Activated CD8-positive, alpha-beta memory T cell treated with anti-CD3 and anti-CD28 coated beads for 24 hours (primary cell): ENCODE measurements at places on chromosomes 4 and X.

- DNase-seq, result no peak
These were observed 7.8 kb downstream of the DOCK11 start for GRCh38 chrX:118503260-118504041.

GRCh38 chr4:90081432-90082144 is 45.6 kb upstream of the CCSER1 start:
- no peak for DNase-seq

- DNase-seq, result no peak
These were observed 46.6 kb downstream of the CXorf58 start for GRCh38 chrX:23954396-23954795.

- DNase-seq, result no peak
These were observed 171.6 kb downstream of the GLRA2 start for GRCh38 chrX:14700982-14701381.

- no peak for DNase-seq
These were observed 114.5 kb downstream of the ZAR1 start for GRCh38 chr4:48604527-48604926.

GRCh38 chr4:102535398-102536082 is 34.4 kb downstream of the NFKB1 start:
- no peak for DNase-seq

DNA sequence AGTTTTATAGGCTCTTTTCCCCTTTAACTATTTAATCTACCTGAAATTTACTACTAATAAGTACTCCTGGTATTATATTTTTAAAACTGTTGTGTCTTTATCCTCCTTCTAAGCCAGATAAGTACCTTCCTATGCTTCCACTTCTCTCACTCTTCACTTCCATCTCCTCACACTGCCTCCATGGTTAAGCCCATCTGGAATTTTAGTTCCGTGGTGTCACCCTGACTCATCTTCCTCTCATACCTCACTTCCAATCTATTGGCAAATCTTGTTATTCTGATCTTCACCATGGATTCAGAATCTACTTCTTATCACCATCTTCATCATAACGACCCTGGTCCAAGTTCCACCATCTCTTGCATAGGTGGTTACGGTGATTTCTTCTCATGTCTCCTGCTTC is 32.7 kb upstream of the DAPP1 start:
- no peak for DNase-seq

GRCh38 chr4:3701271-3701734 is 64.9 kb upstream of the ADRA2C start:
- no peak for DNase-seq

DNA sequence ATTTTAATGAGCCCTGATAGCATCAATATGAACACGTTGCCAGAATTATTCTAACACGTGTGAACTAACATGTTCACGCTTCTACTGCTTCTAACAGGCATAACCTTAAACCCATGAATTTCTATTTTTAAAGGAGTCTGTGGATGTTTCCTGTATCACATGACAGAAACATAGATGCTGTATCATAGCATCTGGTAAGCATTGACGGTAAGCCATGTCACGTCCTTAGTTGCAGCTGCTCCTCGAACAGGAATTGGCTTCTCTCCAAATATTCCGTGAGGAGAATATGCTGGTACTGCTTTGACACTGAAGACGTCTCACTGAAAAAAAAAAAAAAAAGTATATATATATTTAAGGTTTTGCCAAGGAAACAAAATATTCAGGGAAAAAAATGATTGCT is 105.1 kb upstream of the MXRA5 start:
- DNase-seq, result no peak

DNA sequence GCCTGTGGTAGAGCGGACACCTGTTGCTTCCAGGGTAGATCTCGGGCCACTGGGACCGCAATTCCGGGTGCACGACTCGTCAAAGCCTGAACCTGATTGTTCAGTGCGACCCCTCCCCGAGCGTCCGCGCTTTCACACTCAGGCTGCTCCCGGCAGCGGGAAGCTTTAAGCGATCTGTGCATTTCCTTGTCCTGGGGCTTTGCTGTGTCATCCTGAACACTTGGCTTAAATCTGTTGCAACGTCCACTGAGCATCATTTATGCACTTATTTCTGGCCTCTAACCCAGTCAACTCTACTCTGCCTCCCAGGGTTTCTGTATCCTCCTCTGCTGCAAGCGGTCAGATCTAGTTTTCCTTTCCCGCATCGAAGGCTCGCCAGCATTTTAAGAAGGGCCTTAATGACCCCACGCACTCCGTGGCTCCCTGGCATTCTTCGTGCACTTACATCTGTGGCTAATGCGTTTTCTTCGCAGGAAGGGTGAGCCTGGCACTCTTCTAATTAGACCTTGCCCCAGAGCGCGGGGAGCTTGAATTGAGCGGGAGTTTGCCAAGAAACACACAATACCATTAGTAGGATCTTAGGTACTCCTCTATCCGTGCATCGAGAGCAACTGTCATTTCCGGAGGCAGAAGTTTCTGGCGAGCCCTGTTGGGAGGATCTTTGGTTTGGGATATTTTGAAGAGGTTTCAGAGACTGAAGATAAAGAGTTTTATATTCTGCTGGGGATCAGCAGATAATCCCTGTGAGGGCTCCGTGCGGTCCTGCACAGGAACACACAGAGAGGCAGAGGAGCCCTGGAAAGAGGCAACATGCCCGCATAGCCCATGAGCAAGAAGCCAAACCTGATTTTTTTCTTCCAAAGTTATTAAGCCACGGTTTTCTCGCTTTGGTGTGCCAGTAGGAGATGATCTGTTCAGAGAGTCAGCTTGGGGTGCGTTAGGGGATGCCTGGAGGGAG is 654 bp upstream of the DDIT4L start:
- no peak for DNase-seq

GRCh38 chr4:158912806-158913205 is 144.0 kb downstream of the FNIP2 start:
- no peak for DNase-seq

DNA sequence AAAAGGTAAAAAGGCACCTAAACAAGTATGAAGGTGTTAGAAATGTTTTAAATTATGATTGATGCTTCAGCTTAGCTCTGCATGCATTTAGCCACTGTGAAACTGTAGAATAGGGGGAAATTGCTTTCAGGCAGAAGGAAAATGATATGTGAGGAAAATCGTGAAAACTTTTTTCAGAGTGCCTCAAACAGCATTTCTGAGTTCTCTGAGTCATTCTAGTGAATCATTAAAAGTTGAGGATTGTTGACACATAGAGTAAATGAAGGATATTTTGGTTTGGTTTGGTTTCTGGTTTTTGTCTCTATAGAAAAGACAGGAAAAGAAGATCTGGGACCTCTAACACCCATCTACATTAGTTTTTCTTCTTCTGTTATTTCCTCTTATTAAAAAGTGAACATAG is 332.5 kb upstream of the TRAM1L1 start:
- DNase-seq, result no peak

GRCh38 chrX:41718481-41719235 is 5.3 kb upstream of the GPR82 start:
- no peak for DNase-seq

DNA sequence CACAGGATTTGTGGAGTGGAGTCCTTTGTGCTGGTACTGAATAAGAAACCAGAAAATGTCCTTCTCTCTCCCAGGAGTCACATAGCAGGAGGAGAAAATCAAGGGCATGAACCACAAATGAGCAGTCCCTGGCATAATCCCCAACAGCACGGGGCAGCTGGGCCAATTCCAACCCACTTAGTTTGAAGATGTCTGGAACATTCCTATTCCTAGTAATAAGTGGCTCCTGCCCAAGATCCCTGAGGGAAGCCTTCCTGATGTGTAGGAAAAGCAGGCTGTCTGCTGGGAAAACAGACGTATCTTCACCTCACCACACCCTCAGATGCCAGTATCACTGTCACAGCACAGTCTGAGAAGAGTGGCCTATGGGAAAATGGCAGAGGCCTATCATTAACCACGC is 182.8 kb upstream of the MAP3K15 start:
- no peak for DNase-seq

GRCh38 chrX:40853816-40854123 is 118.4 kb upstream of the MED14 start:
- no peak for DNase-seq

DNA sequence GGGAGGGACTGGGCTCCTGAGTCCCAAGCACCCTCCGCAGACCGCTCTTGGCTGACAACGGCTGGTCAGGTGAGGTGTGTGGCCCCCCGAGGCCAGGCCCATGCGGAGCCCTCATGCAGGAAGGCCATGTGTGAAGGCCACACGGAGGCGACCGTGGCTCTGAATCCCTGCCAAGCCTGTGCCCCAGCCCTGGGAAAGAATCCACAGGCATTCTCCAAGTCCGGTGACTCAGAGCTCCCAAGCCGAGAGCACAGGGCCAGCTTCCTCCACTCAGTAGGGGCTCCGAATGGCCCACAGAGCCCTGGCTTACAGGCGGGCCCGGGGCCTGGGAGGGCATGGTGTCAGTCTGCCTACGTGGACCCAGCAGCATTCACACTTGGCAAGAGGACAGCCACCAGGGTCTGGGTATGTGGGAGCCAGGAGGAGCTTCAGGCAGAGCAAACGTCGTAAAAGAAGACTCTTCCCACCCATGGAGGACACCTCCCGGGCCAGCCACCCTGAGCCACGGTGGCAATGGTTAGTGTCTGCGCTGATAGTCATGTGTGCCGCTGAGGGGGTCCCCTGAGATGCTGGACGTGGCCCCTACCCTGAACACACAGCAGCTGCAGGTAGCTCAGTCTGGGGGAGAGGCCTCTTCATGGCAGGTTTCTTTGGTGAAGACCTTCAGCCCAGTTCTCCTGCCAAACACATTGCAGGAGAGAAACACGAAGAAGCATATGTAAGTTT is 105.7 kb downstream of the PSAPL1 start:
- no peak for DNase-seq

DNA sequence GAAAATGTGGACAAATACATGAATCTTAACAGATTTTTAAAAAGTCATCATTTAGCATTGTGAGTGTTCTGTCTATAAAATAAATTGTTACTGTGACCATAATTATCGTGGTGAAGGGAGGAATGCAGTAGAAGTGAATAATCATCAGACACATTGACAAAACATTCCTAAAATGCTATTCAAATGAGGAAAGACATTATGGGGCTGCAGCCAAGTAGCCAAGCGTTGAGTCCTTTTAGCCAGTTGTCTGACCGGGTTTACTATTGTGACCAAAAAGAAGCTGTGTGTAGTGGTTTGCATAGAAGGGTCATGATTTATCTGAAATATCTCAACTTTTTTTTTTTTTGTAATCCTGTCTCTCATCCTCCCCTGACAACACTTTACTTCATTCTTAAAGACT is 19.5 kb downstream of the WWC2 start:
- no peak for DNase-seq

DNA sequence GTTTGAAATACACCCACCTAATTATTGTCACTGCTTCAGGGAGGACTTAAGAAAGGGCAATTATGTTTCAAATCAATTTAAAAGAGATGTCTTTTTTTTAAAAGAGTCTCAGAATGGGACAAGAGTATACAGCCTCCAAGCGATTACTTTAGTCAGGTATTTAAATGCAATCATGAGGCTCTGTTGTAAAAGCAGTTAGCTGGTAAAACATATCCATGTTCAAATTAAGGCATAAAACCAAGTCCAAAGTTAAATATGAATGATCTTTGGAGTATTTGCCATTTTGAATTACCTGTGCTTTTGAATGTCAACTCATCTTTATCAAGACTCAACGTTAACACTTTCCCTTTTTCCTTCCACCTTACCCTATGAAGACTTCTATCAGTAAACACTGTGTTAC is 13.7 kb downstream of the RPS6KA6 start:
- no peak for DNase-seq

DNA sequence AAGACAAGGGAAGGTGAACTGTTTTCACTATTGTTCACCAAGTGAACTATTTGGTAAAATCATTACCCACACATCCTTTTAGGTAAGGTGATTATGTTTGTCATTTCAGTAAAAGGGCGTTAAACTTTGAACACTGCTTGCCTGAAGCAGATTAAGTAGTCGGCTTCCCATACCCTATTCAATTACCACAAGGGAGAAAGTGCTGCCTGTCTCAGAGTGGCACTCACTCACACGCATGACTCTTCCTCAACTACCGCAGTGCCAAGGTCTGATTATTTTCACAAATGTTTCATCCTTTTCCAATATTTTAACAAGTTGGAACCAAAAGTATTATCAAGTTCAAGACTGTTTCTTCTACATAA is 11.0 kb downstream of the VEGFC start:
- no peak for DNase-seq

DNA sequence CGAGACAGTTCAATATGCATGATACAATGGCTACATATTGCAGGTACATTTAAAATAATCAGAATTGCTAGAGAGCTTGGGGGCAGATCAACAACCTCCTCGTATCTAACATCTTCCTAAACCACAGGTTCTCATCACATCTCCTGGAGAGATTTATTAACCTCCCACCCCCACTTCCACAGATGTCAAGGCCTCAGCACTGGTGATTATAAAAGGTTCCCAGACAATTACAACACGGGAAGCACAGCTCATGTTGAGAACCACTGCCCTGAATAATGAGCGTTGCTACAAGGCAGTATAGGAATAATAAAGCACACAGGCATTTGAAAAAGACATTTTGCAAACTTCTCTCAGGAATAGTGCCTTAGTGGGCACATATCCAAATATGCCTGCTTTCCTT is 42.8 kb downstream of the ELOVL6 start:
- DNase-seq, result no peak

GRCh38 chr4:3685081-3685645 is 81.0 kb upstream of the ADRA2C start:
- DNase-seq, result no peak

GRCh38 chr4:176744091-176744490 is 48.6 kb downstream of the VEGFC start:
- no peak for DNase-seq

DNA sequence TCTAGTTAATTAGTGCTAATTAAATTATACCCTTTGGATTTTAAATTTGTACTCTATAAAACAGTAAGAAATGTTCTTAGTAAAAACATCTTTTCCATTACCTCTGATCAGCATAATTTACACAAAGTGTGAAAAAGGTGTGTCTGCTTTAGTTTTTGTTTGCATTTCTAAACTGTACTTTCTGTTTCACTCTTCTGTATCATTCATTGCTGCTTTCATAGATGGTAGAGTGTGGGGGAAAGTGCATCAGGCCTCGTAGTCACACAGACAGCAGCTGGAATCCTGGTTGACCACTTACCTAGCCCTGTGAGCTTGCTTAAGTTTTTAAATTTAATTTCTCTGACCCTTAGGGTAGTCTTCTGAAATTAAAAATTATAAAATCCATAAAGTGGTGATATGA is 275.4 kb upstream of the PITX2 start:
- no peak for DNase-seq

DNA sequence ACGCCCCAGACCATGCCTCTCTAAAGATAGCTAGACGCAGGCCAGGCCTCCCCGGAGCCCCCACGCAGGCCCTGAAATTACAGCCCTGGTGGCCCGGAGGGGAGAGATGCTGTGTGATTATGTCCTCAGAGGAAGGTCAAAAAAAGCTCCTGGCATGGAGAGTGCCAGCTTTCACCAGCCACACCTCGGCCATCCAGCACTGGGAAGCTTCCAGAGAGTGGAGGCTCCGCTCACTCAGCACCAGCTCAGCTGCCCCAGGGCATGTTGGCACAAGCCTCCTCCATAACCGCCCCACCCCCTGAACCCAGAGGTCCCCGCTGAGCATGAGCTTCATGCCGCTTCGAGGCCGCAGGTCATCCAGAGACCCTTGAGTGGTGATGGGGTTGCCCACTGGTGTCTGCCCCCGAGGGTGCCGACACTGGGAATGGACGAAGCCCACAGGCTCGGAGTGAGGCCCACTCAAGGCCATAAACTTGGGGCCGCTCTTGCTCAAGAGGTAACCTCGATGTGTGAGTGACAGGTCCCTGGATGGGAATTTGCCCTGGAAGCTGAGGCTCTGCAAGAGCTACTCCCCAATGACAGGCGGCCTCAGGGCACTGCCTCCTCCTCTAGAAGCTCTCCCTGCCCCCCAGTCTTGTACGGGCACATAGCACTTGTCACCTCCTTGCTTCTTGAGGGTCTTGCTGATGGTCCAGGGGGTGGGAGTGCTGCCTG is 4.4 kb upstream of the BGN start:
- no peak for DNase-seq
